Smooth muscle cell of the umbilical artery (primary cell): ENCODE measurements at places on chromosomes 7 and 10. TPM values are rescaled to one million over a fixed set of nuclear protein-coding genes. Genes with fewer than 3 reads are reported as not detected.

TSPAN15 gene
- total RNA-seq, result 10.1 and 35.0 TPM in 2 replicates

SEMA3E gene
- total RNA-seq, result under 0.01 and 0.18 TPM in 2 replicates

TECPR1 gene
- total RNA-seq, result 24.6 and 45.5 TPM in 2 replicates

CFAP70 gene
- total RNA-seq, result 0.97 and 1.5 TPM in 2 replicates

PRRT4 gene
- total RNA-seq, result not detected in 2 replicates

HSPA12A gene
- total RNA-seq, result 10.7 and 20.9 TPM in 2 replicates

LIPK gene
- total RNA-seq, result not detected in 2 replicates

SLC13A4 gene
- total RNA-seq, result 0.05 TPM in 1 of 2 replicates, not detected in the other
